ENCODE measurements at places on chromosomes 7 and 10.

- DNase-seq = no peak
Measured at GRCh38 chr7:143015926-143016490, 10.9 kb downstream of the OR9A2 start.

GRCh38 chr7:51243631-51244030, 73.0 kb downstream of the COBL start:
- no peak for DNase-seq

- no peak for DNase-seq
Measured at GRCh38 chr10:123759501-123760031, 93.4 kb downstream of the GPR26 start.

GRCh38 chr10:944034-944831, 12.7 kb upstream of the LARP4B start:
- no peak for DNase-seq

DNA sequence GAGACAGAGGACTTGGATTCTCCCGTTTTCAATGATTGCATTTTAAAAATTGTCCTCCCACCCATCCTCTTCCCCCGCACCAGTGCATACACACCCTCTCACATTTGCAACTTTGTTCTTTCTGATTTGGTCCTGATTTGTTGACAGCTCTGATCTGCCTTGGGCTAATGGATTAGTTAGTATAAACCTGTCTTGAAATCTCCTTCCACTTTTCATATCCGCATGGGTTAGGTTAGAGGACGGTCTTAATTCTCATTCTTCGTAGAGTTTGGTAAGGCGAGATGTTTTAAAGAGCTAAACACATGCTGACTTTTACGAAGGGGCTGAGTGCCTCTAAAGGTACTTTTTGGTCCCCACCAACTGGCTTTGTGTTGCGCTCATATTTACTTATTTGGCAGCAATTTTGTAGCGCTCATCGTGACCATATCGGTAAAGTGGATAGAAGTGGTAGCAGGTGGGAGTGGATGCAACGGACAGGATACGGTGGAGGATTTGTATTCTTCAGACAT, 1.1 kb downstream of the AHR start:
- no peak for DNase-seq

DNA sequence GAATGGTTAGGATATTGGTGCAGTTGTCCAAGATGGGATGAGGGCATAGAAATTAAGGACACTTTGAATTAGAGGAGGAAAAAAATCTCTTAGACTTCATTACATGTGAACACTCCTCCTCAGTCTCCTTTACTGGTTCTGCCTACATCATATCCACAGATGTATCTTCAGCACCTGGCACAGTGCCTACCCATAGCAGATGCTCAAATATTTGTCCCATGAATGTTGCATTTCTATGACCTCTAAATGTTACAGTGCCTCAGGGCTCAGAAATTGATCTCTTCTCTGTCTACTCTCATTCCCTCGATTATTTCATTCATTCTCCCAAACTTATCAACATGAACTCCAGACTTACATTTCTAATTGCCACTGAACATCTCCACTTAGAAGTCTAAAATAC, 17.1 kb downstream of the CNNM1 start:
- no peak for DNase-seq

DNA sequence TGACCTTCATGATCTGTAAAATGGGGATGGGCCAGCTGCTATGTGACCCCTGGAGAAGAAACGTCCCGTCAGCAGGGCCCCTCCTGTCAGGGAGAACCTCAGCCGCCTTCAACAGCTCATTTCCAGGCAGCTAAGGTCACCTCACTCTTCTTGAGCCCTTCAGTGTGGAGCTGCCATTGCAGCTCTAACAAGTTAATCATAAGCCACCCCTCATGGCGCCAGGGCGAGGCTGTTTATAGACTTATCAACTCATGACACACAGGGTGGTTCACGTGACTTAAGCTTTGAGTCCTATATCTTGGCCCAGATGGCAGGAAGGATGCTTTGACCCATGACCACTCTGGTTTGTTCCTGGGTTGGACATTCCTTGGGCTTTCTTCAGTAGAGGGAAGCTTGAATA, 315.1 kb downstream of the TNS3 start:
- no peak for DNase-seq

DNA sequence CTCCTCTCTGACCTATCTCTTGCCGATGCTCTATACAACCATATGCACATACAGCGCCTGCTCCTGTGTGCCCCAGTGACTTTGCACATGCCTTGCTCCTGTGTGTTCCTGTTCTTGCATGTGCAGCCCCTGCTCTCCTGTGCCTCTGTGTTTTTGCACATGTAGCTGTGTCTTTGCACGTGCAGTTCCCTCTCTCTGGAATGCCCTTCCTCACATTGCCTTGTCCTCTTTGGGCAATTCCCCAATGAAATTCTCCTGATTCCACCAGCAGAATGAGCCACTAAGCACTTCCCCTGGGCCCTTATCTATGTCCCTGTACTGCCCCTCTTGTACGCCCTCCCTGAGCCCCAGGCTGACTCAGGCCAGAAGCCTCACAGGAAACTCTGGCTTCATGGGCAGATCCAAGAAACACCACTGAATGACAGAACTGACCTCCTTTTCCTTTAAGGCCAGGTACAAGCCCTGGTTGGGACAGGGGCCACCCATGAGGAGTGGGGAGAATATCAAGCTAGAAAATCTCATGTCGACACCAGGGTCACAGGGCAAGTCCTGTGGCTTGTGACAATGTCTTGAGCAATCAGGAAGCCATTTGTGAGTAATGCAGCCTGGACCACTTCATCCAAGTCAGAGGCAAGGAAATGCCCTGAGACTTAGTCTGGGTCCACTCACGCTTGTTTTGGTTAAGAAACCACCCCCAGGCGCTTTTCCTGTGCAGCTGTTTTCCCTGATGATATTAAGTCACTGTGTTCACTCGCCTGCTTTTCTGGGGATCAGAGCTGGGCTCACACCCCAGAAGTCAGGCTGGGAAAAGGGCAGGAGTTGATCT, 1.9 kb upstream of the ARHGAP22 start:
- peak; percentile 97 for DNase-seq

DNA sequence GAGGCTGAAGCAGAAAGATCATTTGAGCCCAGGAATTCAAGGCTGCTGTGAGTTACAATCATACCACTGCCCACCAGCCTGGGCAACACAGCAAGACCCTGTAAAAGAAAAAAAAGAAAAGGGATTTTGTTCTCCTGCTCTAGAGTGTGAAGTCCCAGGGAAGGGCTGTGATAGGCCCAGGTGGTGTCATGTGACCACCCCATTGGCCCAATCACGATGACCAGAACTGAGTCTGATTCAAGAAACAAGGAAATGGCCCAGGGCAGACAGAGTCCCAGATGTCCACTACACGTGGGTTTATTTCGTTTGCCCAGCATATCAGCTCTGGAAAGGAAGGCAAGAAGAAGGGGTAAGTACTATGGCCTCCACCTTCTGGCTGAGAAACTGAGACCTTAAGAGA, 81.3 kb upstream of the CUX1 start:
- no peak for DNase-seq

GRCh38 chr10:74058658-74059057, 60.7 kb downstream of the VCL start:
- DNase-seq = no peak

DNA sequence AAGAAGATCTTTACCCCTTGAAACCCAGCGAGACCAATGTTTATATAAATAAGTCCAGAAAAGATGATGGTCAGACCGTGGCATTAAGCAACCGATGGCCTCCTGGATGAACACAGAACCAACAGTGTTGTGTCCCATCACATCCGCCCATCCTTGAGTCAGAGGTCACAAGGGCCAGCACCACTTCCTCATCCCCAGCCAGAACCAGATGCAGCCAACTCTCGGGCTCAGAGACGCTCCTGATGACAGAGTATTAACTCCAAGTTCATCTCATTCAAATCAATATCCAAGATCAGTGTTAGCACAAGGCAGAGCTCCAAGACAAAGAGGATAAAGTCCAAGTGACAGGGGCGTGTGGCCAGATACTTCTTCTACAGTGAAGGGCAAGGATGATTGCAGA, 63.5 kb downstream of the FAM53B start:
- DNase-seq = no peak

DNA sequence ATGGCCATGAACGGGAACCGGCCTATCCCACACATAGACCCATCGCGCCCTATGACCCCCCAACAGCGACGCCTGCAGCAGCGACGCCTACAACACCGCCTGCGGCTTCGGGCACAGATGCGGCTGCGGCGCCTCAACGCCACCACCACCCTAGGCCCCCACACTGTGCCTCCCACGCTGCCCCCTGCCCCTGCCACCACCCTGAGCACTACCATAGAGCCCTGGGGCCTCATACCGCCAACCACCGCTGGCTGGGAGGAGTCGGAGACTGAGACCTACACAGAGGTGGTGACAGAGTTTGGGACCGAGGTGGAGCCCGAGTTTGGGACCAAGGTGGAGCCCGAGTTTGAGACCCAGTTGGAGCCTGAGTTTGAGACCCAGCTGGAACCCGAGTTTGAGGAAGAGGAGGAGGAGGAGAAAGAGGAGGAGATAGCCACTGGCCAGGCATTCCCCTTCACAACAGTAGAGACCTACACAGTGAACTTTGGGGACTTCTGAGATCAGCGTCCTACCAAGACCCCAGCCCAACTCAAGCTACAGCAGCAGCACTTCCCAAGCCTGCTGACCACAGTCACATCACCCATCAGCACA, 9.5 kb downstream of the POLD2 start:
- no peak for DNase-seq

DNA sequence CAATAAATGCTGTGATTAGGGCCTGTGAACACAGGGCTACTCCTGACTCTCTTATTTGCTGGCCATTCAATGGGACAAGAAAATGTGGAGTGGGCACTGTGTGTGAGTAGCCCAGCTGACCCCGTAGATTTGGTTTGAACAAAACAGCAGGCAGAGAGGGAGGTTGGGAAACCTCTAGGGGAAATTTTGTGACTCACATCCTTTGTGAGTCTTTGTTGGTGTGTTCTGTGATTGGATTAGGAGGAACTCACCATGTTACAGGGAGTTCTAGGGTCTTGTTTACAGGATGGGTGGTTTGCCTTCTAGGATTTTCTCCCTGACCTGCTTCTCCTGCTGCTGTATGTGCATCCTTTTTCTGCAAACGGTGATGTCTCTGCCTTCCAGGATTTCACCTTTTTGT, 128.3 kb upstream of the MKI67 start:
- no peak for DNase-seq

DNA sequence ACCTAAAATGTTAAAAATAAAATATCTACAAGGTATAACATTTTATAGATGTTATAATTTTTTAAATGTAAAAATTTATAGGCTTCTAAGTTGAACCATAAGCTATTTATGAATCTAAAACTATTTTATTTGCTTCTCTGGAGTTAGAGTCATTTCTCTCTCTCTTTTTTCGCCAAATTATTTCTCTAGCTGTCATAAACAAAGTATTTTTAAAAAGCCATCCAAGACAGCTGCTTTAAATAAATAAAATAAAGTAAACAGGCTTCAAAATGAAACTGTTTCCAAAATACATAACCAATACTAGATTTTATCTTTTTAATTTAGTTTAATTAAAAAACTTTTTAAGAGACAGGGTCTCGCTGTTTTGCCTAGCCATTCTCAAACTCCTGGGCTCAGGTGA, 12.4 kb upstream of the IL15RA start:
- DNase-seq = no peak

DNA sequence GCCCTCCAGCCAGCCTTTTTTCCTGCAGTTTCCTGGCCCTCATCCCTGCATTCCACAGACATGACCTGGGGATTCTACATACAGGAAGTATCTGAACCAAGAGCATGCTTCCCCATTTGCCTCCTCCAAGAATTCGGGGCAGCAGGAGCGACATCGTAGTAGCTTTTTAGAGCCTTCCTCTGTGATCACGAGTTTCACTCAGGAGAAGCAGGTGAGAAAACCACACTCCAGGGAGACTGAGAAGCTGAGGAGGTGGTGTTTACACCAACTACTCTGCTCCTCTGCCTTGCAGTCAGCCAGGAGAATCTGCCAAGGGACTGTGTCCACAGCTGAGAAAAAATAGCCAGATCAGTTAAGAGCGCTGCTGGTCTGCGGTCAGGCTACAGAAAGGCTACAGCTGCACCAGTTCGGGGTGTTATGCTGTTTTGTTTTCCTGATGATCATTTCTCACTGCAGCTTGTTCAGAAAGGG, 54.1 kb downstream of the HSPA12A start:
- DNase-seq = peak; percentile 18

DNA sequence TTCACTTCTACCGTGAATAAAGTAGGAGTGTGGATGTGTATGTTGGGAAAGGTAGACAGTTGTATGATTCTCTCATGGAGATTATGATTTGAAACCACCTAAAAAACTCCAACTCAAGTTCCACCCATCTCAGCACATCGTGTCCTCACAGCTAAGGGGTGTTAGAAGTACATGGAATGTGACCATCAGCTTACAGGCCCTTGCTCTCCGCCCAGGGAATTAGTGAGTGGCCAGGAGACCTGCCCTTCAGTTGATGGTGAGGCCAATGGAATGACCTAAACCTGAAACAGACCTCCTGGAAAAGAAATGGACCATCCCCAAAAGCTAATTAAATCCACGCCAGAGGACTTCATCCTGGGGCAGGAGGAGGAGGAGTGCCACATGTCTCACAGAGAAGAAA, 2.1 kb upstream of the WNT2 start:
- DNase-seq = no peak

DNA sequence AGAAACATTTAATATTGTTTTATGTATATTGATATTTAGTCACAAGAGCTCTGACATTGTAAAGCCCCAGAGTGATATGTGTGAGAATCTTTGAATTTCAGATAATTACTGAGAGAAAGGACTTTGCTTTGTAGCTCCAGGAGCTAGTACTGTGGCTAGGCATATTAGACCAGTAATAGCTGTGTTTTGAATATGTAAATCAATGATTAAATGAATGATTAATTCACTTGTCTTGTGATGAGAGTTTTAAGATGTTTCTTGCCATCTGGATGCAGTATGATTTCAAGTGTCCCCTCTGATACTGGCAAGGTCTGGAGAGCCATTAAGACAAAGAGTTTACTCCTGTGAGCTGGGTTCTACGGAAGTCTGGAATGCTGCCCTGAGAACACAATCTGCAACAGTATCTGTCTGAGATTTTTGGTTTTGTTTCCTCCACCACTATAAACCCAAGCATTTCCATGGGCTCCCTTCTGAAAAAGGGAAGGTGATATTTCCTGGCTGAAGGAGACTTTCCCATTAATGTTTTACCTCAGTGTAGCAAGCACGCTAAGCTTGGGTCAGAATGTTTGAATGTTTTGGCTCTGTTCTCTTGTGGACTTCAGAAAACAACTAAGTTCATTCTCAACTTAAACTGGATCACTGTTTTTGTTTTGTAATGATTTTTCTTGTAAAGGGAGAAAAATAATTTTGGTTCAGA, 61.3 kb upstream of the BICC1 start:
- DNase-seq = no peak

Measured in HS-5 (cell line).